ENCODE measurements at places on chromosomes 3 and 15. TPM values are rescaled to one million over a fixed set of nuclear protein-coding genes. Genes with fewer than 3 reads are reported as not detected.

GRCh38 chr3:70078778-70079177 is 79.2 kb downstream of the SAMMSON start:
- H3K27ac ChIP-seq, result no peak overlapping the region
- H3K36me3 ChIP-seq, result no peaks in the 10 kb centered on the region
- no peaks in the 10 kb centered on the region for H3K27me3 ChIP-seq
- no peak overlapping the region for H3K4me3 ChIP-seq
- H3K4me1 ChIP-seq, result no peaks in the 10 kb centered on the region

- H3K4me1 ChIP-seq, result no peaks in the 10 kb centered on the region
- no peak overlapping the region for H3K4me3 ChIP-seq
- DNase-seq, result no peak
Measured at GRCh38 chr15:82532991-82533481, 7.2 kb downstream of the RPS17 start.

GRCh38 chr3:65362688-65363087 is 674.9 kb upstream of the ADAMTS9 start:
- H3K27me3 ChIP-seq, result no peaks in the 10 kb centered on the region
- no peaks in the 10 kb centered on the region for H3K4me1 ChIP-seq
- no peak overlapping the region for H3K4me3 ChIP-seq

DNA sequence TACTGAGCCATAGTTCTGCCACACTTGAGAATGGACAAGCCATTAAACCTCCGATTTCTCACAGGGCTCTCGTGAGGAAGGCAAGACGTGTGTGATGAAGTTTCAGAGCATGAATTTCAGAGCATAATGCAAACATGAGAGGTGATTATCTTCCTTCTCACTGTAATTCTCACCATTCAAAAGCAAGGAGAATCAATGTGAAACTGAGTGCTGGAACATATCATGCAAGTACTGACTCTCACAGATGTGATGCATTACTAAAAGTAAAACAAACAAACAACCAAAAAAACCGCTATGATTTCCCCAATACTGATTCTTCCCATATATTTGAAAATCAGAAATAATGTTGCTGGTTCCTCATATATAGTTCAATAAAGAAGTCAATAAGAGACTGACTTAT is 23.7 kb downstream of the P3H2 start:
- no peak overlapping the region for H3K4me3 ChIP-seq
- no peaks in the 10 kb centered on the region for H3K27me3 ChIP-seq
- no peak for DNase-seq
- no peak overlapping the region for H3K27ac ChIP-seq

DNA sequence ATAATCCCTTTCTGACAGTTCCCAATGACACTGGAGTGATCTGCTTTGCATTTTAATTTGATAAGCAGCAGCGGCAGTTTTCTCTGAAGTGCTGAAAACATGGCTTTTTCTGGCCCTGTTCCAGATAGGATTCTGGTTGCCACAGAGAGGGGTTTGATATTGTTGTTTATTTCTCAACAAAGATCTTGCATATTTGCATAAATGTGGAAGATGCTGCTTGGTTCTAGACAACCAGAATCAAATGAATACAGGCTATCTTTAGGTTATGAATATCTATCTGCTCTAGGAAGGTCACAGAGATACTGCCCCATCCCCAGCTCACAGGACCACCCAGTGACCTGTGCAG is 137.1 kb downstream of the ZNF609 start:
- peaks cover 14% of the 10 kb centered on the region for H3K4me1 ChIP-seq
- no peaks in the 10 kb centered on the region for H3K36me3 ChIP-seq
- no peak for DNase-seq

DNA sequence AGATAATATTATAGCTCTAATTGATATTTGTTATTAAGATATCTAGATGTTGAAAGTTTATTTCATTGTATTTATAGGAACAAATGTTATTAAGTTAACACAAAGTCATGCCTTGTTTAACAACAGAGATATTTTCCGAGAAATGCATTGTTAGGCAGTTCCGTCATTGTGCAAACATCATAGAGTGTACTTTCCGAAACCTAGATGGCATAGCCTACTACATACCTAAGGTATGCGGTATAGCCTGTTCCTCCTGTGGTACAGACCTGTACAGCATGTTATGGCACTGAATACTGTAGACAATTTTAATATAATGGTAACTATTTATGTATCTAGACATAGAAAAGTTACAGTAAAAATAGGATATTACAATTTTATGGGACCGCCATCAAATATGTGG is 114.3 kb downstream of the NAALADL2 start:
- H3K27me3 ChIP-seq, result no peaks in the 10 kb centered on the region
- H3K36me3 ChIP-seq, result no peaks in the 10 kb centered on the region
- H3K4me3 ChIP-seq, result no peak overlapping the region
- H3K4me1 ChIP-seq, result no peaks in the 10 kb centered on the region
- DNase-seq, result no peak
- H3K27ac ChIP-seq, result no peak overlapping the region

- no peak for DNase-seq
- peaks cover 3% of the 10 kb centered on the region for H3K4me1 ChIP-seq
- peaks cover 7% of the 10 kb centered on the region for H3K36me3 ChIP-seq
- H3K4me3 ChIP-seq, result no peak overlapping the region
- no peak overlapping the region for H3K27ac ChIP-seq
- no peaks in the 10 kb centered on the region for H3K27me3 ChIP-seq
Measured at GRCh38 chr3:58107597-58107996, 99.4 kb downstream of the FLNB start.

GRCh38 chr3:124415446-124415960 is 314.7 kb upstream of the UMPS start:
- H3K27me3 ChIP-seq, result no peaks in the 10 kb centered on the region
- H3K4me3 ChIP-seq, result no peak overlapping the region
- H3K27ac ChIP-seq, result no peak overlapping the region

DNA sequence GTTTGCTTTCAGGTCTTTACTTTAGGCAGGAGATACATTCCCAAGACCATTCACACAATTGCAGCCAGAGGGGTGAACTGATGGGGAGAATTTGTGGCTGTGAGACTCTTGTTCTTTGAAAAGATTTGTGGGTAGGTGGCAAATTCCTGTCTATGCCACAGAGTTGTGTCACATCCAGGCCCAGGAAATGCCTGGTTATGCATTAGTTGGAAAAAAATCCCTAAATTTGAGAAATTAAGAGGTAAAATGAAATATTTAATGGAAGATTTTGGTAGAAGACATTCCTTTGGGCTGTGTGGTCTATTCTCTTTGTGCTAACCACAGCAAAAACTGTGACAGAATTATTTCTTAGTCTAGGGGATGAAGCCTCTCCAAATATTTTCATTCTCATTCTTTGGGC is 28.8 kb downstream of the SAMMSON start:
- H3K4me3 ChIP-seq, result no peak overlapping the region
- no peak overlapping the region for H3K27ac ChIP-seq
- H3K4me1 ChIP-seq, result no peaks in the 10 kb centered on the region
- no peaks in the 10 kb centered on the region for H3K27me3 ChIP-seq

- no peaks in the 10 kb centered on the region for H3K27me3 ChIP-seq
- H3K27ac ChIP-seq, result no peak overlapping the region
- no peaks in the 10 kb centered on the region for H3K36me3 ChIP-seq
- H3K4me3 ChIP-seq, result no peak overlapping the region
- DNase-seq, result no peak
Measured at GRCh38 chr3:115943579-115943978, 320.3 kb downstream of the GAP43 start.

DNA sequence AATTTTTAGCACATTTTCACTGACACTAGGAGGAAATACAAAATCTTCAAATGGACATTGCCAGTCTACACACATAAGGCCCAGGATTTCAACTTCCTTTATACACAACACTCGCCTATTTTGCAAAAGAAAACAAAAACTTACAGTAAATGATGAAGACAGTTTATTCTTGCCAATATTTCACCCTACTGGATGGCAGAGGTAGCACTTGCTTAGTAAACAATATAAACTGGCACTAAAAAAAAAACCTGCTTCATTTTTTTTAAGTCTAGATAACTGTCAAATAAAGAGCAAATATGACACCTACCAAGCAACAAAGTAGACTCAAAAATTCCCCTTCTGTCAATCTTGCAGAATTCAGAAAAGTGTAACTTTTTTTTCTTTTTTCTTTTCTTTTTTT is 204.0 kb downstream of the VPS13C start:
- no peak for DNase-seq
- H3K27me3 ChIP-seq, result no peaks in the 10 kb centered on the region
- H3K4me1 ChIP-seq, result no peaks in the 10 kb centered on the region
- no peak overlapping the region for H3K27ac ChIP-seq
- H3K4me3 ChIP-seq, result no peak overlapping the region

DNA sequence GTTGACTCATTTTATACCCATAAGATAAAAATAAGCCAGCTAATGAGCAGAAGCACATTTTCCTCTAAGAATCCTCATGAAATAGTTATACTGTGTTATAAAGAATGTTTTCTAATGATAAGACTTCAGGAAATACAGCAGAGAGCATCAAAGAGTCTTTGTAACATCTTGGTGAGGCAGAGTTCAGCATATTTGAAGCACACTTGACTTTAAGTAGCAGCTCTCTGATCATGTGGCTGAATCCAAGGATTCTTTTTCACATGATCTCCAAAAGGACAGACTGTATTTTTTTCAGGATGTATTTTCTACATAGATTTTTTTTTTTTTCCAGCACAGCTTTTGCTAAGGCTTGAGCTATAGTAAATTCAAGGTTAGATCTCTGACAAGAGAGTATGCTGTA is 195.1 kb downstream of the SI start:
- DNase-seq, result no peak
- no peaks in the 10 kb centered on the region for H3K4me1 ChIP-seq
- no peak overlapping the region for H3K4me3 ChIP-seq

DNA sequence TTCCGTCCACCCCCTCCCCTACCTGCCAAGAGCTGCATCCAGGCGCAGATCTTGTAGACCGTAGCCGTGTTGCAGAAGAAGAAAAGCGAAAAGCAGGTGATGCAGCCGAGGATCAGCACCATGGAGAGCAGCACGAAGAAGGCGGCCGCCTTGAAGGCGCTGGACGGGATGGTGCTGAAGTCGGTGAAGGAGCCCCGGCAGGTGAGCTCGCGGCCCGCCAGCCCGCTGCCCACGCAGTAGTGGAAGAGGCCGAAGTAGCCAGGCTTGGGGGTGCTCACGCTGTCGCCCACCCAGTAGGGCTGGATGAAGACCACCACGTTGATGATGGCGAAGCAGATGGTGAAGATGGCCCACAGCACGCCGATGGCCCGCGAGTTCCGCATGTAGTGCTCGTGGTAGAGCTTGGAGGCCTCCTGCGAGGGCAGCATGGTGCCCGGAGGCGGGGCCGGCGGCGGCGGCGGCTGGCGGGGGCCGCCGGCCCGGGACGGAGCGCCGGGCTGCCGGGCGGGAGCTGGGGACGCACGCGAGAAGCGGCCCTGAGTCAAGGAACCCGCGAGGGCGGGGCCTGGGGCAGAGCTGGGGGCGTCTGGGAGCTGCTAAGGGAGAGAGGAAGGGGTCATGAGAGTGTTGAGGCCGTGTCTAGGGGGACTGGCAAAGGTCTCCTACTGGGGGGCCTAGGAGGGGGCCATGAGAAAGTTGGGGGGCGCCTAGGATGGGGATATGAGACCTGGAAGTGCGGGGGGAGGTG is 1.2 kb downstream of the LHFPL4 start:
- H3K27ac ChIP-seq, result no peak overlapping the region
- H3K4me3 ChIP-seq, result no peak overlapping the region
- no peaks in the 10 kb centered on the region for H3K36me3 ChIP-seq
- peaks cover 5% of the 10 kb centered on the region for H3K27me3 ChIP-seq
- DNase-seq, result peak; percentile 78
- H3K4me1 ChIP-seq, result no peaks in the 10 kb centered on the region

DNA sequence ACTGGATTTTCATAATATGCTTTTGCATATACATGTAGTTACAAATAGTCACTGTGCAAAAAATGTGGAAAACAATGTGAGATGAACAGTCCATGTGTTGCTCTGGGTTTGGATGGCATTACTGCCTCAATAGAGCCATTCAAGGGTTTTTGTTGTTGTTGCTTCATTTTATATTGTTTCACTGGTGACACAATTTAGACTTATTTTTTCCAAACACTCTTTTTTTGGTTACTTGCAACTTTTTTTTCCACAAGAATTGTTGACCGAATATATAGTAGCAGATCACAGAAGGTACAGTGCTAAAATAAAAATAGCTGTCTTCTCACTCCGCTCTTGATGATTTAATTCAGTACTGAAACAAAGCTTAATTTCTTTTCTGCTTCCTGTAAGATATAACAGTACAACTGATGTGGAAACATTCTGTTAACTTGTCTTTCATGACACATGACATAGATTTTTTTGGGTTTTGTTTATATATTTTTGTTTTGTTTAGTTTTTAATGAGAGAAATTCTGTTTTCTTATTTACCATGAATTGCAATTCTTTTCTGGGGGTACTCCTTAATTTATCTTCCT is 618.6 kb downstream of the NAALADL2 start:
- no peak for DNase-seq
- no peak overlapping the region for H3K27ac ChIP-seq
- no peak overlapping the region for H3K4me3 ChIP-seq
- no peaks in the 10 kb centered on the region for H3K4me1 ChIP-seq
- H3K36me3 ChIP-seq, result no peaks in the 10 kb centered on the region

DNA sequence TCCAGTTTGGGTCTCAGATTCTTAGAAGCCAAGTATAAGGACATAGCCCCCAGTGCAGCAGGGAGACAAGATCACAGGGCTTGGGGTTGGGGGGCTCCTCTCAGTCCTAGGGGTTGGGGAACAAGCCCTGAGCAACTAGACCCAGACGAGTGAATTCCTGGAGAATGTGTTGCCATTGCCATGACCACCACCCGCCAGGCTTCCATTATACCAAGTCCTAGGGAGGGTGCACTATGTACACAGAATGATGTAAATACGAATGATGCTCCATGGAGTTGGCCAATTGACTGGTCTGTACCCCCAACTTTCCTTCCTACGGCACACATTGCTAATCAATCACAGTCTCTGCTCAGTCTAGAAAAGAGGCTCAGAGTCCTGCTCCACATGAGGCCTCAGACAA is 8.8 kb downstream of the IQCF1 start:
- H3K4me3 ChIP-seq, result no peak overlapping the region
- no peaks in the 10 kb centered on the region for H3K27me3 ChIP-seq
- no peaks in the 10 kb centered on the region for H3K4me1 ChIP-seq
- H3K36me3 ChIP-seq, result no peaks in the 10 kb centered on the region
- no peak for DNase-seq

- H3K4me3 ChIP-seq, result peak overlapping the region; percentile 59
- H3K4me1 ChIP-seq, result peaks cover 2% of the 10 kb centered on the region
- H3K27ac ChIP-seq, result peak overlapping the region; percentile 95
- peak; percentile 91 for DNase-seq
Measured at GRCh38 chr3:51671734-51672475, 853 bp downstream of the TEX264 start.

DNA sequence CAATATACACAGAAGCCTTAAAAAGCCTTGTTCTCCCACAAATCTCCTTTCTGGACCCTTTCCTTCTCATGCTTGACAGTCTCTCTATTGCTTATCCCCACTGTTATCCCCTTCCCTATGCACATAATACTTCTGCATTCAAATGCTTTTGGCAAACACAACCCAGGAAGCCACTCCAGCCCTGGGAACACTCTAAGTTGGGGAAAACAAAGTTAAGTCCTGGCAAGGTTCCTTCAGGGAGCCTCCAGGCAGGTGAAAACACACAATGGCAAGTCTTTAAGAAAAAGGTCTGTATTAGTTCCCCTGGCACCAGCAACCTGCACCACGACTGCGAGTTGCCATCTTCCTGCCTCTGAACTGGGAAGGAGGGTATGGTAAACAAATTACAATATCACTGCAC is 19.7 kb upstream of the GANC start:
- peaks cover 7% of the 10 kb centered on the region for H3K36me3 ChIP-seq
- no peak overlapping the region for H3K4me3 ChIP-seq
- no peak overlapping the region for H3K27ac ChIP-seq

Gene PPM1L
- polyA plus RNA-seq, result 2.8 TPM

Gene CCDC66
- polyA plus RNA-seq, result 7.9 TPM

Gene CHST13
- polyA plus RNA-seq, result 7.0 TPM

Gene CCDC13
- 7.0 TPM for polyA plus RNA-seq

Gene C3orf49
- polyA plus RNA-seq, result not detected

Gene TGM4
- not detected for polyA plus RNA-seq

Gene PAQR9
- not detected for polyA plus RNA-seq

Measured in kidney (tissue), 22 donors.